ENCODE measurements at places on chromosomes 3 and 15.

GRCh38 chr3:94362393-94362792, 299.5 kb downstream of the NSUN3 start:
- no peak for DNase-seq

GRCh38 chr3:111961461-111962164, 17.2 kb upstream of the ABHD10 start:
- no peak for DNase-seq

DNA sequence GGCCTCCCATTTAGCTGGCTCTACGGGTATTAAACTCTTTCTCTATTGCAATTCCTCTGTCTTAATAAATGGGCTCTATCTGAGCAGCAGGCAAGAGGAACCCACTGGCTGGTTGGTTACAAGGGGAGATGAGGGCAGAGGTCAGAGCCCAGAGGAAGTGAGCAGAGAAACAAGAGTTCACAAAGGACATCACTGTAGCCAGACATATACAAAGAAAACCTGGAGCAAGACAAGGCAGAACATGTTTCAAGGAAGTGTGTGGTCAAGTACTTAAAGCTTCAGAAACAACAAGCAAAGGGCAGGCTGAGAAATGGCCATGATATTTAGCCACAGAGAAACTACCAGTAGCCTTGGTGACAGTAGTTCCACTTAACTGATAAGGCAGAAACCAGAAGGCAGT, 24.3 kb downstream of the SUSD5 start:
- peak; percentile 36 for DNase-seq

GRCh38 chr15:51833772-51834171, 4.3 kb downstream of the TMOD3 start:
- DNase-seq: no peak

DNA sequence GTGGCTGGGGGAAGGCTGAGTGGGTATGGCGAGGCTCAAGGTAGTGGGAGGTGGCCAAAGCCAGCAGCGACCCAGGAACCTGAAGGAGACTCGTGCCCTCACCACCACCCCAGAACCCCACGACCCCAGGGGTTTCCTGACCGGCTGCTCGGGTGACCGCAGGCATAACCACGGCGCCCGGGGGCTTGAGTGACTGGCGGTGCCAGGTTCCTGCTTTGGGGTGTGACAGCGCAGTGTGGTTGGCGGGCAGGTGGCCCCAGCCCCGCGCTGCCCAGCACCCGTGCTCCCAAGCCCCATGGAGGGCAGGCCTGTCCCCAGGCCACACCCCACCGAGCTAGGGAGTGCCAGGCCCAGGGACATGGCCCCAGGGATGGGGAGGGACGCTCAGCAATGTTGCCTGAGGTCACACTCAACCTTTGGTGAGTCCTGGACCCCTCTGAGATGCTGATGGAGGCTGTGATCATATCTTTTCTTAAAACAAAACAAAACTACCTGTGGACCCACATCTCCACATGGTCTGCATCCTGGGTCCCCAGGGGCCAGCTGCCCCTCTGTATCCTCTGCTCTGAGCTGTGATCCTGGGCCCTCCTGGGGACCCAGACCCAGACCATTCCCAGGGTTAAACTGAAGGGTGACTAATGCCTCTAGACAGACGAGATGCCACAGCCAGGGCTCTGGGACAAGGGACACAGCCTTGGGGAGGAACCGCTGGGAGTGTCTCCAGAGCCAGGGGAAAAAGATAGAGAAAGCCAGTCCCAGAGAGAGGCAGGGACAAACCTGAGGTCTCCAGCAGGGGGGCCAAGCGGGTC, 13.0 kb downstream of the DNAJB8 start:
- no peak for DNase-seq

- no peak for DNase-seq
Observed at GRCh38 chr3:148903941-148904340, 38.8 kb downstream of the CPA3 start.

- no peak for DNase-seq
Observed at GRCh38 chr3:160041465-160041864, 52.8 kb downstream of the IL12A start.

DNA sequence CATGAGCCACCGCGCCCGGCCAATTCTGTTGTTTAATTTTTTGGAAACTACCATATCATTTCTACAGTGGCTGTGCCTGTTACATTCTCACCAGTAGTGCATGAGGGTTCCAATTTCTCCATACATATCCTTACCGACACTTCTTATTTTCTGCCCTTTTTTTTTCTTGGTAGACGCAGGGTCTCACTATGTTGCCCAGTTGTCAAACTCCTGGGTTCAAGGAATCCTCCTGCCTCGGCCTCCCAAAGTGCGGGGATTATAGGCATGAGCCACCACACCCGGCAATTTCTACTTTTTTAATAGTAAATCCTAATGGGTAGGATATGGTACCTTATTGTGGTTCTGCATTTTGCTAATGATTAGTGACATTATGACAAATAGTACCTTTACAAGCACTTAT, 9.6 kb downstream of the AMIGO3 start:
- no peak for DNase-seq

DNA sequence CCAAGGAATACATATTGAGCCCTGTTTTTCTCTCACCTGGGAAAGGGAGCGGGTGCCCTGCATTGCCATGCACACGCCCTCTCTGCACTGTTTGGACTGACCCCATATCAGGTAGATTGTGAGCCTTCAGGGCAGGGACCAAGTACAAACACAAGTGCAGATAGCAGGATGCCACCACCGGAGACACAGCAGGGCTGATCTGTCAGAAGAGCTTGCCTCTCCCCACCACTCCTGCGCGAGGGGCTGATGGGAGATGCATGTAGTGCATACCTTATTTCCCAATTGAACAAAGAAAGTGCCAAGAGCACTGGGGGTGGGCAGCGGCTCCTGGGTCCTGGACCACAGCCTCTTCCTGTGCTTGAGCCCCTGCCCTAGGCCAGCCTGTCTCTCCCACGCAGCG, 9.0 kb upstream of the SLCO2A1 start:
- no peak for DNase-seq

DNA sequence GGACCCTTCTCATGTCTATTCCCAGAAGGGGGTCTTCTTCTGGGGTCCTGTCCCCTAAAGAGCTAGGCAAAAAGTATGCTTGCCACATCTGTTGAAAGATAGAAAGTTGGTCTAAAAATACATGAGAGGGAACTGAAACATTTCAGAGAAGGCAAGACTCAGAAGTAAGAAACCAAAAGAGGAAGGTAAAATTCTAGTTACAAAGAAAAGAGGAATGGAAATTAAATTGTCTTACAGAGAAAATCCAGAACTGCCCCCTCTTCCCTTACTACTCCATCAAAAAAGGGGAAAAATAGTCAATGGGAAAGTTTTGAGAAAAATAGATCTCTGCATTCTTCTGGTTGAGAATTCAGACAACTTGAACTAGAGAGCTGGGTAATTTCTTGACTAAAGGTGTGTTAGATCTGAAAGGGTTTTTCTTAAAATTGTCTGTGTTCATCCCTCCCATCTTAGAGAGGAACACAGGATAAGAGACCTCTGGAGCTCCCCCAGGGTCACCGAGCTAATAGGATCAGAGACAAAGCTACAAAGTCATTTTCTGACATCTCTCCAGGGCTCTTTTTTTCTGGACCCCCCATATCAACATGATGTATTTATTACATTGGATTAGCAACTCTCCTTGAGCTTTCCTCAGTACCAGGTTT, 32.3 kb upstream of the CCR2 start:
- no peak for DNase-seq

Measured in bronchial epithelial cell (primary cell).